AG08396 (cell line): ENCODE measurements at places on chromosomes 12 and 14.

- DNase-seq = no peak
Observed at GRCh38 chr14:71460091-71460490, 472.1 kb upstream of the RGS6 start.

GRCh38 chr12:80862531-80862930 lies 75.2 kb downstream of the LIN7A start:
- DNase-seq = no peak

- no peak for DNase-seq
Observed at GRCh38 chr12:6772726-6773589, 638 bp downstream of the LAG3 start.

DNA sequence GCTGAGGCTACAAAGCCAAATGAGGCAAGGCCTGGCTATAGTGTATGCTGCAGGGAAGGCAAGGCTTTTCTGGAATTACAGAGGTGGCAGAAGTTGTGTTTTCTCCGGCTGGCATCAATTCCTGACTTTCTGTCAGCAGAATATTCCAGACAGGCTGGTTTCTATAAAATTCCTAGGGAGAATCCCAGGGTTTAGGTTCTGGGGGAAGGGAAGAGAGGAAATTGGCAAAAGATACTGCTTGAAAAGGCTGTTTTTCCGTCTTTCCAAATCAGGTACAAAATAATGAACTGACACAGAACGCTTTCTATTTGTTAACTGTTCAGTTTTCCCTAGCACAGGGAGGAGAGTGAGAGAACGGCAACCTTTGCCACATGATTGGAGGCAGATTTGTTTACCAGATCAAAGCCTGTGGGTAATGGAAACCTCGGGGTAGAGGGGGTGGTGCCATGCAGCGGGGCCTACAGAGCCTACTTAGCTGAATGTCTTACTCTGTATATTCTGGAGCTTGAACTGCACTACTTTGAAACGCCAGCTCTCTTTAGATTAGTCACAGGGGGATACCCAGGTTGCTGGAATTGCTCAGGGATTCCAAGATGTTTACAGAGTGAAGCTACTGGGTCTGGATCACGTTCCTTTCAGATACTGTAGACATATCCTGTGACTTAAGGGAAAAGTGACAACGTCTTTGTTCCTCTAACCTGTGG lies 65.8 kb upstream of the DACT1 start:
- peak; percentile 59 for DNase-seq

DNA sequence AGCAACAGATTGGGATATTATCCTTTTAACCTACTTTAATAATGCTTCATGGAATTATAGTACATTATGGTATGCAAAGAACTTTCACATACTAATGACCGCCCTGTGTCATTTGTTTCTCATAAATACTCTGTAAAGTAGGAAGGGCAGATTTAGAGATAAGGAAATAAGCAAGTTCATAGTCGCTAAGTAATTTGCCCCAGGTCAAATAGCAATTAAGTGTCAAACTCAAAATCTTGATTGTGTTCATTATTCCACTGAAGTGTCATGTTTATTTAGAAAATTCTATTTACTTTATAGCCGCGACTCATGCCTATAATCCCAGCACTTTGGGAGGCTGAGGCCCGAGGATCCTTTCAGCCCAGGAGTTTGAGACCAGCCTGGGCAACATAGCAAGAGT lies 98.7 kb upstream of the ATF1 start:
- no peak for DNase-seq

DNA sequence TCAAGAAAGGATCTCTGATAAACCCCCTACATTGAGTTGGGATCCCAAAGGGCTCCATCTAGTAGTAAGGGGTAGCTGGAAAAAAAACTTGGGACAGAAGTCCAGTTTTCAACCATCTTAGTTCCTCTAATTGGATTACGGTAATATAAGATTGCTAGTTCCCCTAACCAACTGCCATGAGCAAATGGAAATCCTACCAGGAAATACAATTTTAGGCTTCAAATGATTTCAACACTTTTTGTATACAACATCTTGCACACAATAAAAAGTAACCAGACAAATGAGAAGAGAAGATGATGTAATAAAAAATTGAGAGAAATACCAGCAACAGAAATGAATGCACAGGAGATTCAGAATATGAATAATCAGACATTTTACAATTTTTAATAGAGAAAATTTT lies 73.0 kb downstream of the TSHR start:
- DNase-seq = no peak

DNA sequence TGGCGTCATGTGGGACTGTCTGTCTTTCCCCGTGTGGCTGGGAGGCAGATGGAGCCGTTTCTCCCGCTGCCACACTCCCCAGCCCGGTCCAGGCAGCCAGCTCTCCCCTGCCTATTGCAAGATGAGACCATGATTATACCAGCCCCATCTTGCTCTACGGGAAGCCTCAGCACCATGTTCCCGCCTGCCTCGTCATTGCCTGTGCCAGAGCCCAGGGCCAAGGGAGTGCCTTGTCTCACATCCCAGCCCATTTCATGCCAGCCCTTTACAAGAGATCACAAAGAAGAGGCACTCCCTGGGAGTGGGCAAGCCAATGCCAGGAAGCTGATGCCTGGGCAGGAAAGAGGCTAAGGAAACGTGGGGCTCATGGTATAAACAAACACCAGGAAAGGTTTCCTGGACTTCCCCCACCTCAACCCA lies 23.9 kb downstream of the GPR68 start:
- no peak for DNase-seq

DNA sequence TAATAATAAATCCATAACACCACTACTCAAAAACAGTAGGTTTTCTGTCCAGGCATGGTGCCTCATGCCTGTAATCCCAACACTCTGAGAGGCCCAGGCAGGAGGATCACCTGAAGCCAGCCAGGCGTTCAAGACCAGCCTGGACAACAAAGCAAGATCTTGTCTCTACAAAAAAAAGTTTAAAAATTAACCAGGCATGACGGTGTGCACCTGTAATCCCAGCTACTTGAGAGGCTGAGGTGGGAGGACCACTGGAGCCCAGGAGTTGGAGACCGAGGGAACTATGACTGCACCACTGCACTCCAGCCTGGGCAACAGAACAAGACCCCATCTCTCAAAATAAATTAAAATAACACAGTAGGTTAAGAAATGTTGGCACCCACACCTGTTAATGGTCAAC lies 44.5 kb upstream of the AP4S1 start:
- DNase-seq = no peak

DNA sequence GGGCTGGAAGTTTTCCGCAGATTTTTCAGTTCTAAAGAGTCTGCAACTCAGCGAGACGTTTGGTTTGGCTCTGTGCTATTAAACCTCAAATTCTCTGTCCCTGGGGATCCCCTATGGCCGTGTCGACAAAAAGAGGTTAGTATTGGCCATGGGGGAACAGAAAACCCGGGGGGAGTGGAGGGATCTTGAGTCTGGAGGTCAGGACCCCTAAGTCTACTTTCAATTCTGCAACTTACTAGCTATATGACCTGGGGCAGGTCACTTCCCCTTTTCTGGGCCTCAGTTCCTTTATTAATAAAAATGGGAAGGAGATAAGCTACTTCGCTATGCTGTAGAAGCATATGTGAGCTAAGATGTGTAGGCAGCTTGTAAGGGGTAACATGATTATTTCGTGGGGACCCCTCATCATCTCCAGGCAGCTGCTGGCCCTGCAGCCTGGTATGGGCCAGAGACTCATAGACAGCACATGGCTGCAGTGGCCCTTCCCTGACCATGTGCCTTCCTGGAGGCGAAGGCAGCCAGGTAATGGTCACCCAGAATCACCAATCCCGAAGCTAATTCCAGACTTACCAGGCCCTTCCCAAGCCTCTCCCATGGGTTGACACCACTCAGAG lies 8.6 kb downstream of the ASB2 start:
- DNase-seq = no peak
